ENCODE measurements at places on chromosomes 11 and 22.

GRCh38 chr11:13115380-13115675 lies 106.2 kb downstream of the RASSF10 start:
- no peak for DNase-seq

DNA sequence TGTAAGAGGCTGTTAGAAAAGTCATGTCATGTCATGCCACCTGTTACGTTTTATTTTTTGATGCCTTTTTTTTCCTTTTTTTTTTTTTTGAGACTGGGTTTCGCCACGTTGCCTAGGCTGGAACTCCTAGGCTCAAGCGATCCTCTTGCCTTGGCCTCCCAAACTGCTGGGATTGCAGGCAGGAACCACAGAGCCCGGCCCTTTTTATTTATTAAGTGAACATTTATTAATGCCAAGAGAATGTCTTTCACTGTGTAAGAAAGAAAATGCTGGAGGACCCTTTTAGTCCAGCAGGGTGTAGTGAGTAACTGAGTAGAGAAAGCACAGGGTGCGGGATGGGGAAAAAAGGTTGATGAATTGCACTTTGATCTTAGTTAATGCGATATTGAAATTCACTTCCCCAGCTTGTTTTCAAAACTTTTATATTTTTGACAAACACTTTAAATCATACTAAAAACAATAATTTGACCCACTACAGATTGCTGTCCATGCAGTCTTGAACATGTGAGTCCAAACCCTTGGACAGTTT lies 2.3 kb upstream of the XBP1 start:
- no peak for DNase-seq

GRCh38 chr22:39352306-39352891 lies 2.6 kb downstream of the SYNGR1 start:
- no peak for DNase-seq

DNA sequence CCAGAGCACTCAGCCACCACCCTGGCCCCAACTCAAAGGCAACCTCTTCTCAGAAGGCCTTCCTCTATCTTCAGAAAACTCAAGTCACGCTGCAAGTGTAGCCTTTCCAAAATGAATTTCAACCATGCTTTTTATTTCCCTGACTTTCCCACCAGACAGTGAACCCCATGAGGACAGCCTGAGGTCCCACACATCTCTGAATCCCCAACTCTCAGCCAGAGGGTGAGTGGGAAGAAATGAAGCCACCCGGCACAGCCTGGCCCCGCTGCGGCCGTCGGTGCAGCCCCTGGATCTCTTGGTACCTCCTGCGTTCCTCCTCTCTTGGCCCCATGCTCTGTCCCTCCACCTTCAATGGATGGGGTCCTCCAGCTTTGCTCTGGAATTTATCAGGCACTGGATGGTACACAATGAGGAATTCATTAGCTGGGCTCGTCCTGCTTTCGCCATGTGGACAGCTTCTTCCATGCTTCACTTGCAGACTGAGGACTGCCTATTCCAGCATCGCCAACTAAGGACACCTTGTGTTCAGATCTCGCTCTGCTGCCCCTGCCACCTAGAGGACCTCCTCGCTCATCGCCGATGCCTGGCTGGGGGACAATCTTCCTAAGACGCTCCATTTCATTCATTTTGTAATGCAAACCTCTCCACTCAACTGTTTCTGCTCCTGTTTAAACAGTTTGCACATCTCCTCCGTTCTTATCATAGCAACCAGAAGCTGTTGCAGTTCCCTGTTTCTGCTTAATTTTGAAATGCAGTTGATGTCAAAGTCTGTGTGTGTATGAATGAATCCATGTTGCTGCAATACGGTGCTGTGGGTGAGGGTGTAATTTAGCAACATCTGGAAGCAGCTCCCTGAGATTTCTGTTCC lies 672.1 kb downstream of the TBC1D22A start:
- DNase-seq: no peak

DNA sequence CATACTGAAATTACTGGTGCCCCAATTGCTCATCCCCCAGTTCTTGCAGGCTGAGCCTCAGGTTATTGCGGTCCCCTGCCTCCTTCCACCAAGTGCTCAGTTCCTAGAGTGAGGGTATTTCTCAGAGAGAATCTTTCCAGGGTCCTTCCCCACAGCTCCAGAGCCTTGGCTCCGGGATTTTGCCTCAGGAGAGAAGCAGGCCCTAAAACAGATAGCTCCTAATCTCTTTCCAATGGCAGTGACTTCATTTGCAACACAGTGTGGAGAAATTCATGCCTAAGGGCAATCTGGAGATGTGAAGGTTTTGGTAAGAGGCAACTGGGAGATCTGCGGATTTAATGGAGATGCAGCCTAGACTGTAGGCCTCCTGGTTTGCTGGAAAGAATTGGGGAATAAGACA lies 2.9 kb downstream of the NF2 start:
- DNase-seq: no peak

GRCh38 chr11:130588471-130588870 lies 140.0 kb downstream of the ADAMTS15 start:
- DNase-seq: no peak

- DNase-seq: no peak
Observed at GRCh38 chr11:10906521-10906920, 48.7 kb upstream of the ZBED5 start.

DNA sequence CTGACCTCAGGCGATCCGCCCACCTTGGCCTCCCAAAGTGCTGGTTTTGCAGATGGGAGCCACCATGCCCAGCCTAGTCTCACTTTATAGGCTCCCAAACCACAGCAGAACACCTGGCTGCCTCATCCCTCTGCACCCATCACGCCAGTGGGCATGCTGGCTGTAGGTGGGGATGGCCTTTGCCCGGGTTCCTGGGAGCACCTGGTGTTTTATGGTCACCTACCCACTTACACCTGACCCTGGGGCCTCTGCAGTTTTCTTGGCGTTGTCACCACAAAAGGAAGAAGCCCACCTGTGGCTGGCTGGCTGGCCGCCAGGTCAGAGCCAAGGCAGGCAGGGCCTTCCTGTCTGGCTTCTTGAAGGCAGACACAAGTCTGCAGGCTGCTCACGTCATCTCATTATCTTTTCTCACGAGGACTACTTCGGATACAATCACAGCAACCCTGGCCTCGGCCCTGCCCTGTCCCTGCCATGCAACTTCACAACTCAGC lies 8.2 kb downstream of the RRP7A start:
- DNase-seq: no peak

DNA sequence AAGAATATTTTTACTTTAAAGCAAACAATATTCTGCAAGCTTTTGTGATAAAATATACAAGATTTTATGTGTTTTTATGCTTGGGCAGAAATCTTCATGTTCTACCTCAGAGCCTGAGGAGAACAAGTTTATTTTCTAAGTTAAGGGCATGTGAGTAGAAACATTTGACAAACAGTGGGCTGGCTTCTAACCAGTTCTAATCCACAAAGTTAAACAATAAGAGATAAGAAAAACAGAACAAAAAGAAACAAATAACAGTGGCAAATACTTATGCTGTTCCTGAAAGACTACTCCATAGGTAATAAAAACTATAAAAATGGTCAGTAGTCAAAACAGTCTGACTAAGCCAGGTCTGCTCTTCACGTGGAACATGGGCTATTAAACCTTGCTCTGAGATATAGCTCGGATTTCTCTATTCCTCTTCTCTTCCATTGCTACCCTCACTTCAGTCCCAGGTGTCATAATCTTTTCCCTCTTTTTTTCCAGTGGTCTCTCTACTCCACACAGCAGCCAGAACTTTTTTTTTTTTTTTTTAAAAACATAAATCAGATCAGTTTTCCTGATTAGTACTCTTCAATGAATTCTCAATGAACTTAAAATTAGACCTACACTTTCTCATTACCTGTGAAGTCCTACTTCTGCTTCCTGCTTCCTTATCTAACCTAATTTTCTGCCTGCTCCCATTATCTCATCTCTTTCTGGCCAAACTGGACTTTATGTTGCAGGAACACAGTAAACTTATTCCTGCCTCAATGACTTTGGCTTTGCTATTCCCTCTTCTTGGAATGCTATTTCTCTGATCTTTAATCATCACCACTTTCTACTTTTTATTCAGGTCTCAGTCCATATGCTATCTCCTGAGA lies 671.1 kb upstream of the CCDC90B start:
- no peak for DNase-seq

GRCh38 chr22:42360348-42360747 lies 71.9 kb downstream of the NFAM1 start:
- no peak for DNase-seq

DNA sequence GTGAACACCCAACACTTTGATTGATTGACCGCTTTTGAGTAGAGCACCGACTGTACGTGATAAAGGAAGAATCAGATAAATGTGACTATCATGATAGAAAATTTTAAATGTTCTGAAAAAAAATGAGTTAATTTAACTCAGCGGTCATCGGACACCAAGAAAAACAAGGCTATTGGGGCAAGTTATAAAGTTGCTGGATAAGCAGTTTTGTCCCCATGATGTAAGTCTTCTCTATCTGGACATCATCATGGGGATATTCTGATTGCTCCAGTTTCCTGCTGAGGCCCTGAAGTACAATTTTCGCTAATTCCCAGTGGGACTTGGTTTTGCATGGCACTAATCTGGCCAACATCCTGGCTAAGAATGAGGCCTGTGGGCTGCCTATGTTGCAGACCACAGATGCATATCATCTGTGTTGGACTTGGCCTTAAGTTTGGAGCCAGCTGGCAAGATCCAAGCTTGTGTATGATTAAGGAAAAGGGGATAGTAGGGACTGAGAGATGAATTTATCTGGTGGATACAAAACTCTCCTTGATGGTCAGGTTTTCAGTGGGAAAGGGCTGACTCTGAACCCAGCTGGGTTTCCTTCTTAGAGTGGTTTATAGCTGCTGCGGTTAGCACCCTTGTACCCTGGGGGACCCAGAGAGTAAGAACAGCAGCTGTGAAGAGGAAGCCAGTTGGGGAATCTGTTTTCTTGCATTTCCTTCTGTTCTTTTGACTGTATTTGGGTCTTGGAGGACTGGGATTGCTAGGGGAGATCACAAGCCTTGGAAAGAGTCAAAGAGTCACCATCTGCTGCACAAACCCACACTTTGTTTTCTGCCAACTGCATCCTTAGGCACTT lies 118.3 kb downstream of the SEZ6L start:
- no peak for DNase-seq

- no peak for DNase-seq
Observed at GRCh38 chr11:119093942-119094815, 7.5 kb downstream of the DPAGT1 start.

DNA sequence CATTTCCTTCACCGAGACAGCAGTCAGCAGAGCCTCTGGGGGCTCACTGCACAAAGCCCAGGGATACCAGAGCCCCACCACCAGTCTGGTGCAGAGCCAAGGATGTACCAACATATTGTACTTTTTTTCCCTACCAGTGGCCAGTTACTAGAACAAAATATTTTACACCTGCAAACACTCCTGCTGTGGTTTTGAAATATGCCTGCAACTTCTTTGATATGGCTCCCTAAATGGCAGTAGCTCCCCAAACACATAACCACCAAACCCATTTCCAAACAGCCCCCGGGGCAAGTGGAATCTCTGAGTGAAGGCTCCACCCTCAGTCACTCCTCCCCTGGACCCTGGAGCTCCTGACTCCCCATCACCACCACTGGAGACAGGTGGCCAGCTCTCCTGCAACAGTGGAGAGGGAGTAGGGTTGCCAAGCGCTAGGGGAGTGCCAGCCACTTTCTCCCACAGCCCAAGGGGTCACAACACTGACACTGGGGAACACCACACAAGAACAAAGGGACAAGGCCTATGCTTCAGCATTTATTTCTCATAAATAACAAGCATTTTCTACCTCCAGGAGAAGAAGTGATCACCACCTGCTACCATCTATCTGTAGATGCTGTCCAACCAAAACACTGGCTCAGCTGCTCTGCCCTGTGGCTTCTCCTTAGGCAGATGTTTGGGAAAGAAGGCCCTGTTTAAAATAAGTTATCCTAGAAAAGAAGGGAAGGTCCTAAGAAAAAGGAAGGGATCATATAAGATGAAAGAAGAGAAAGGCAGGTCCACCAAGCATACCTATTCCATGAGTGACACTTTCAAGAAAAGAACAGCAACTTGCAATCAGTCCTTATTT lies 15.1 kb downstream of the DGCR2 start:
- no peak for DNase-seq

DNA sequence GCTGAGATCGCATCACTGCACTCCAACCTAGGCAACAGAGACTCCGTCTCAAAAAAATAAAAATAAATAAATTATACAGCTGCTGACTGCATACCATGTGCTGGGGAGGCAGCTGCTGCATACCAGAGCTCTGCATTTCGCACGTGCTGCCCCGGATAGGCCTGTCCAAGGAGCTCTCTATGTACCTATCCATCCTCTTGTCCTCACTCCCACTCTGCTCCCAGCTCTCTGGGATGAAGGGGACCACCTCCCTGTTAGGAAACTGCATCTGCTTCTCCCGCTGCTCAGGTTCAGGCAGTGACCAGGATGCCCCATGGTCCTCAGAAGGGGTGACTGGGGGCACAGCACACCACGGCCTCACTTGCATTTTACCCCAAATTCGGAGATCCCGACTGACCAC lies 302.3 kb downstream of the BRD1 start:
- DNase-seq: no peak

DNA sequence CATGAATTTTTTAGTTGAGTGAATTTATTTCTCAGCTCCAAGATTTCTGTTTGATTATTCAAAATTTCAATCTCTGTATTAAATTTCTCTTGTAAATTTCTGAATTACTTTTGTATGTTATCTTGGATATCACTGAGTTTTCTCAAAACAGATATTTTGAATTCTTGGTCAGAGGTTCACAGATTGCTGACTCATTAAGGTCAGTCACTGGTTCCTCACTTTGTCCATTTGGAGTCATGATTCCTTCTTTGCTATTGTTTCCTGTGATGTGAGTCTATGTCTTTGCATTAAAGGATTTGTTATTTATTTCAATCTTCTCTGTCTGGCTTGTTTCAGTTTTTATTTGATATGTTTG lies 10.2 kb upstream of the IL17RA start:
- no peak for DNase-seq

DNA sequence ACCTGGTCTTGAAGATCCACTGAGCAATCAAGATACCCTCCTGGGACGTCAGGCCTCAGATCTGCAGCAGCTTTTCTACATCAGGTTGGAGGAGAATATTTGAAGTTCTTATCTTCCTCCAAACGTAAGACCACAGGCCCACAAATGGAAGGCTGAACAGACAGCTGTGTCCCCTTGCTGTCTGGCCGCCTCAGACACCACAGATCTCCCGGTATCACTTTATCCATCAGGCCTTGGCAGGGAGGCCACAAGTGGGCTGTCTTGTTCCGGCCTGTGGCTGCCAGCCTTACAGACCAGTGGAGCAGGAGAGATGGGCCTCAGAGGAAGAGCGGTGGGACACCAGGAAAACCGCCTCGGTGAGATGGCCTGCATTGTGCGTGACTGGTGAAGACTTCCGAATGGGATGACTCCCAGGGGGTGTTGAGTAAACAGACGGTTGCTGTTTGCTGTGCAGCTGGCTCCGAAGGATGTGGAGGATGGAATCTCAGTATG lies 15.9 kb downstream of the UBASH3B start:
- DNase-seq: no peak
